BJ (cell line): ENCODE measurements at places on chromosomes 12 and 14. TPM values are rescaled to one million over a fixed set of nuclear protein-coding genes. Genes with fewer than 3 reads are reported as not detected.

Gene SRRM4
- not detected in 2 replicates for polyA plus RNA-seq

Gene PAX9
- not detected in 2 replicates for polyA plus RNA-seq

Gene PTHLH
- 0.10 and 0.22 TPM in 2 replicates for polyA plus RNA-seq

Gene HOXC12
- 0.05 and 0.06 TPM in 2 replicates for polyA plus RNA-seq

Gene PLEKHG3
- 7.1 and 12.4 TPM in 2 replicates for polyA plus RNA-seq

Gene BCL2L14
- not detected in 2 replicates for polyA plus RNA-seq

Gene GLIPR1L1
- not detected in 2 replicates for polyA plus RNA-seq

Gene TMEM121
- polyA plus RNA-seq, result 4.0 and 4.6 TPM in 2 replicates

Gene KRT3
- not detected in 2 replicates for polyA plus RNA-seq

DNA sequence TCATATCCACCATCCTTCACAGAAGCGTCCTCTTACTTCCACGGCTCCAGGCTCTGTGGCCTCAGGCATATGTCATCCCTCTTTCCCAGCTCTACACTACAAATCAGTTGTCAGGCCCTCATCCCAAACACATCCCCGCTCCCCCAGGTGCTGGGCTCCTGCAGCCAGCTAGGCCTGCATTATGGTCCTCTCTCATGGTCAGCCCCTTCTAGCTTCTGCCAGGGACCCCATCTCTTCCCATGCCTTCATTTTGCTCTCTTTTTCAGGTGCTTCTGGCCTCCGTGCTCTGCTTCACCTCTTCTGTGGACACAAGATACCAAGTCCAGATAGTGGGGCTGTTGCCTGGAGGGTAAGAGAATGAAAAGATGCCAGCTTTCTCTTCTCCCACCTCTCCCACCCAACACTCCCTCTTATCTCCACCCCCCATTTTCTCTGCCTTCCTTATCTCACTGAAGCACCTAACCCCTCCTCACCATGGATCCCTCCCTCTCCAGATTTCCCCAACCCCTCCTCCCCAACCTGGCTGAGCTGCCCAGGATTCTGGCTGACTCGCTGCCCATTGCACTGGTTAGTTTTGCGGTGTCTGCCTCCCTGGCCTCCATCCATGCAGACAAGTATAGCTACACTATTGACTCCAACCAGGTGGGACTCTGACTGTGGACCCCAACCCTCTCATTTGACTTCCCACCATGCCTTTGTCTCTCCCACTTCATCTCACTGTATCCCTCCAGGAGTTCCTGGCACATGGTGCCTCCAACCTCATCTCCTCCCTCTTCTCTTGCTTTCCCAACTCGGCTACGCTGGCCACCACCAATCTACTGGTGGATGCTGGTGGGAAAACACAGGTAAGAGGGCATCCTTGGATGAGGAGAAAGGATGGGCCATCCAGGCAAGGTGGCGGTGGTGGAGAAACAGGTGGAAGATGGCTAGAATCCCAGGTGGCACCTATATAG lies 10.4 kb downstream of the B4GALNT1 start:
- DNase-seq, result no peak

DNA sequence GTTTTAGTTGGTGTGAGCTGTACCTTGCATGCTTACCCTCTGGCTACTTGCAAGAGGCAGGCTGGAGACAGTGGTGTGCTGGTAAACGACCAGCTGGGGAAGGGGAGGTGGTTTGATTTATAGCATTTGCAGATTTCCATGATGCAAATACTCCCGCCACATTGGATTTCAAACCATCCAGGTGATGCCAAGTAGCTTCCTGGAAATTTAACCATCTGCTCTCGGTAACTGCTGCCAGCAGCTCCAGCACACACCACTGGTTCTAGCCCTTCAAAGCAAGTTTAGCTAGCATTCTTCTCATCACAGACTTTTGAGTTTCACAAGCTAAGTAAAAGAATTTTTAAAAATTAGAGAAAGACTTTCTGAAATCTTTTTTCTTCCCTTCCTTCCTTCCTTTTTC lies 104.5 kb upstream of the AMIGO2 start:
- no peak for DNase-seq

GRCh38 chr14:90600619-90601018 lies 203.8 kb downstream of the CALM1 start:
- DNase-seq, result no peak

DNA sequence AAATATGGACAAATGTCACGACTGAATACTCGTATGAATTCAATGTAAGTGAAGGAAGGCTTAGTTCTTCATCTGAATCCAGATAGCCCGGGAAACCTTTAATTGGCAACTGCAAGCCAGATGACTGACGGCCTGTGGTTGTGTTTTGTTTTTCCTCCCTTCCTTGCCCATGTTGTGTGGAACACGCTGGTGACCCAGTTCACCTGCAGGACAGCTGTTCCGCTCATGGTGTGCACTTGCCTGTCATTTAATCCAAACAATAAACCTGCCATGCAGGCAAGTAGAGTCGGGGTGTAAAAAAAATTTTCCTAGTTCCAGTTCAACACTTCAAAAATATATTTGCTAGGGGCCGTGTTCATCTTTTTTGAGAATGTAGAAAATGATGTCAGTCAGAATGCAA lies 88.0 kb downstream of the TMEM132D start:
- DNase-seq, result no peak
